ENCODE measurements at places on chromosomes 5 and 9.

GRCh38 chr5:31084871-31085270 lies 108.6 kb upstream of the CDH6 start:
- no peak for DNase-seq

DNA sequence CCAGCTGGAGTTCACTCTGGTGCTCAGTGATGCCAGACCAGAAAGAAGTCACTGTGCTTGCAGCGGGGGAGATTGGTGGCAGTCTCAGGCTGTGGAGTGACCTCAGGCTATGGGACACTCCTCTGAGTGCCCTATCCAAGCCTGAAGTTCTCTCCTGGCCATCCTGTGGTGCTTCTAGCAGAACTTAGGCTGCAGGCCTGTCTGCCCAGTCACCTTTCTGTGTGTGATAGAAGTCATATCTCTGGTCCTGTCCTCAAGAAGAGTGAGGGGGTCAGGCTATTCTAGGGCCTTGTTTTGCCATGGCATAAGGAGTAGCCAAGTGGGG lies 9.3 kb downstream of the PDLIM4 start:
- DNase-seq = no peak

- no peak for DNase-seq
Observed at GRCh38 chr9:123715258-123715657, 214.7 kb downstream of the DENND1A start.

DNA sequence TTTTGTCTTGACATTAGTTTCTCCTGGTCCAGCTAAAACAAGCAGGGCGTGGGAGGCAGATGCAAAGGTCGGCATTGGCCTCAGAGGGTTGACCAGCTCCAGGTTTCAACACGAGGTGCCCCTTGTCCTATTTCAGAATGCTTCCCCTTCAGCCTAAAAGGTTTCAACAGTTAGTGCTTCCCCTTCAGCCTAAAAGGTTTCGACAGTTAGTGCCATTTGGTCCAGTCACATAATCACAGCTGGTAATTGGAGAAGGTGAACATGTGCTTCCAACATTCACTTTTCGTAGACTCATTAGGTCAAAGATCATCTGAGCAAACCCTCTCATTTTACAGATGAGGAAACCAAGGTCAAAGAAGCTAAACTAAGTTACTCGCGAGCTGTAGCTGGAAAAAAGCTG lies 270.3 kb upstream of the MAP3K1 start:
- DNase-seq = no peak

DNA sequence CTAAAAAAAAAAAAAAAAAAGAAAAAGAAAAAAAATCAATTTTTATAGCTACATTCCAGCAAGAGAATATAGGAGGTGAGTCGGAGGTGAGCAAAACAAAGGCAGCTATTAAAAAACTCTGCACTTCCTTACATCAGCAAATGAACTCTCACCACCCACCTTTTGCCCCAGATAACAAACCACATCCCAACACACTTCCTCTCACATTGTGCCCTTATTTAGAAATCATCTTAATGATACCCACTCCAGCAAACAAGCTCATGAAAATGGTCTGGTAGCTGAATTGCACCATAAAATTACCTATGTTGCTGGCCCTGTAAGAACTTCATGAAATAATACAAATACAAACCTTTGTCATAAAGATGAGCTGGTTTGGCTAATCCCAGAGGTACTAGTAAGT lies 82.9 kb downstream of the CEMIP2 start:
- no peak for DNase-seq

DNA sequence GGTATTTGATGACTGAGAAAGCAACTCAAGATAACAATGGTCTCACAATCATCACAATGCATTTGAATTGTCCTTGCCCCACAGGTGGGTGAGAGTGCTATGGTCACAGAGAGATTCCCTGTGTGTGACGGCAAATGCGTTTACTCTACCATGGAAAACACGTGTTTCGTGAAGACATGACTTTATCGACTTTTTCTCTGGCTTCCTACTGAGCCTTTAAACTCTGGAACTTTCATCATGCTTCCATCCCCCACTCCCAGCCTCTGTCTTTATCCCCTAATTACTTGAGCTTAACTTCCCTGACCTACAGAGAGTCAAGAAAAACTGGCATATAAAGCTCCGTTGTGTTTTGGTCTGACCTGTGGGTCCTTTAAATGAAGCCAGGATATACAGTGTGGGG lies 414.1 kb upstream of the CLINT1 start:
- peak; percentile 14 for DNase-seq

- no peak for DNase-seq
Observed at GRCh38 chr5:90613918-90614504, 55.4 kb downstream of the ADGRV1 start.

GRCh38 chr5:118883362-118883761 lies 105.0 kb downstream of the DTWD2 start:
- DNase-seq = no peak

DNA sequence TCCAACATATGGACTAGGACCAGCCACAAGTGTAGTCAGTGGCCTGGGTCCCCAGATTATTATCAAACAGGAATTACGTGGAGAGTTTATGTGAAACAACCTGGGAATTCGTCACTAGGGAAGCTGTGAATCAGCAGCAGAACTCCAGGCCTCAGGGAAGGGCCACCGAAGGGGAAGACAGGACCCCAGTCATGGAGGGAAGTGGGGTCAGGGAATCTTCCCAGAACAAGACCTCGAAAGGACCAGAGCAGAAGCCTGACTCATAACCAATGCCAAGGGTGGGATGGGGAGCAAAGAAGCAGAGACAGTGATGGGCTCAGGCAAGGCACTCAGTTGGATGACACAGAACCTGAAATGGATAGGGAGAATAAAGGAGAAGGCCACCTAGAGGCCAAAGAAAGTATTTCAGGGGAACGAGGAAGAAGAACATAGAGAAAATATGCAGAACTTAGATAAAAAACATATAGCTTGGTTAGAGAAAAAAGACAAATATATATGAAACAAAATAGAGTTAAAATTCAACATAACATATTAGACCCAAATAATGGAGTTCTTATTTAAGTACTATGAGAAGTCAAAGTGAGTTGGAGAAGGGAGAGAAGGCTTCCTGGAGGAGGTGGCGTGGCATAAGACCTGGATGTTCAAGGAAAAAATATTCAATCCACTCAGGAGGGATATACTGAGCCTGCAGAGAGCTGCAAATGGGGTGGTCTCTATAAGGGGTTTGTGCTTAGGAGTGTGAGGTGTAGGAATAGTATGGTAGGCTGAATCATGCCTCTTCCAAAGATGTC lies 66.7 kb upstream of the CAST start:
- peak; percentile 13 for DNase-seq

- no peak for DNase-seq
Observed at GRCh38 chr9:98897745-98898144, 46.0 kb upstream of the COL15A1 start.

DNA sequence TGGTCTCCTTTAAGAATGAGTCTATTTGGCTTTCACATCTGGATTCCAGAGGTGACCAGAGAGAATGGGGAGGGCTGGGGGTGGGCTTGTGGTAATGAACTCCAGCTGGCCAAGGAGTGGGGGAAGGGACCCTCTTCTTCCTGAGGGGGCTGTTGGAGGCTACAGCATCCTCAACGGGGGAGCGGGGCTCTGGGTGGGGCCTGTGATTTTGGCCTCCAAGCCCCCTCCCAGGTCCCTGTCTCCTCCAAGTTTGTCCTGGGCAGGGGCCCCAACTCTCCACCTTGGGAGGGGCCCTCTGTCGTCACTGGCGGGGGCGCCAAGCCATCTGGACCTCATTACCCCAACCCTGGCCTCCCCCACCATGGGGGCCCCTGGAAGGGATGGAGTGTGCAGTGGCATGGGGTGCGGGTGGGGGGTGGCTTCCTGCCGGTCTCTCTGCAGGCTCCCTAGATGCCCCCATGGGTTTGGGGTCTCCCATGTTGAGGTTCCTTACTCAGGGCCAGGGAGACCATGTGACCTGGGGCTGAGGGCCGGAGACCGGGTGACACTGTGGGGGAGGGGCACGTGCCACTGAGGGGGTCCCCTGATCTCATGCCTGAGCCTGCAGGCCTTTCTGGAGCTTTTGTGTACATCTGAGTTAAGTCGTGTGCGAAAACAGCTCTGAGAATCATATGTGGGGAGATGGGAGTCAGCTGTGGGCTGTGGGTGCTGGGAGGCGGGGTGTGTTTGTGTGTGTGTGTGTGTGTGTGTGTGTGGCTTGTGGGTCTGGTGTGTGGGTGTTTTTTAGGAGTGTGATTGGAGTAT lies 32.4 kb downstream of the GOLGA2 start:
- DNase-seq = no peak

GRCh38 chr5:93454896-93455295 lies 126.1 kb downstream of the NR2F1-AS1 start:
- no peak for DNase-seq

GRCh38 chr5:96347502-96348292 lies 85.4 kb downstream of the PCSK1 start:
- DNase-seq = no peak

GRCh38 chr9:115794921-115795475 lies 358.6 kb upstream of the PAPPA start:
- no peak for DNase-seq

GRCh38 chr5:117072439-117072838 lies 497.8 kb upstream of the SEMA6A start:
- peak; percentile 17 for DNase-seq

DNA sequence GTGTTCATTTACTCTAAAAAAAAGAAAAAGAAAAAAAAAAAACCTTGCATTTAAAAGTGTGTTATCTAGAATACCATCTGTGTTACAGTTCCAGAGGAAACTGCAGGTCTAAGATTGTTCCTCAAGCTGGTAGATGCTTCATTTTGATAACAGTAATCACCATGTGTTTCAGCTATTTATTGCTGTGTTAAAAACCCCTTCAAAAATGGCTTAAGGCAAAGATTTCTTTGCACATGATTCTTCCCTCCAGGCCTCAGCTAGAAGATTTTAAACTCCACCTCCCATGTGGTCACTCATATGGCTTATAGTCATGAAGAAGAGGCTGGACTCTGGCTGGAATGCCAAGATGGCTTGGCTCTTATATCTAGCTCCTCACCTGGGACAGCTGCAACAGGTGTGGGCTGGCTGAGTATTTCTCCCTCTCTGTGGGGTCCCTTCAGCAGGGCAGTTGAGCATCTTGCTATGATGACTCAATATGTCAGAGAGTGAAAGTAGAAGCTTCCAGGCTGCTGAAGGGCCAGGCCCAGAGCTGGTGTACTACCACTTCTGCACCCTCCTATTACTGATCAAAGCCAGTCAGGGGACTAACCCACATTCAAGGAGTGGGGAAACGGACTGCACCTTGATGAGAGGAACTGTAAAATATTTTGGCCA lies 920.4 kb upstream of the DMAC1 start:
- DNase-seq = no peak

- DNase-seq = no peak
Observed at GRCh38 chr9:98846879-98847278, 39.4 kb downstream of the GALNT12 start.

GRCh38 chr9:110999379-110999778 lies 38.9 kb downstream of the LPAR1 start:
- no peak for DNase-seq

DNA sequence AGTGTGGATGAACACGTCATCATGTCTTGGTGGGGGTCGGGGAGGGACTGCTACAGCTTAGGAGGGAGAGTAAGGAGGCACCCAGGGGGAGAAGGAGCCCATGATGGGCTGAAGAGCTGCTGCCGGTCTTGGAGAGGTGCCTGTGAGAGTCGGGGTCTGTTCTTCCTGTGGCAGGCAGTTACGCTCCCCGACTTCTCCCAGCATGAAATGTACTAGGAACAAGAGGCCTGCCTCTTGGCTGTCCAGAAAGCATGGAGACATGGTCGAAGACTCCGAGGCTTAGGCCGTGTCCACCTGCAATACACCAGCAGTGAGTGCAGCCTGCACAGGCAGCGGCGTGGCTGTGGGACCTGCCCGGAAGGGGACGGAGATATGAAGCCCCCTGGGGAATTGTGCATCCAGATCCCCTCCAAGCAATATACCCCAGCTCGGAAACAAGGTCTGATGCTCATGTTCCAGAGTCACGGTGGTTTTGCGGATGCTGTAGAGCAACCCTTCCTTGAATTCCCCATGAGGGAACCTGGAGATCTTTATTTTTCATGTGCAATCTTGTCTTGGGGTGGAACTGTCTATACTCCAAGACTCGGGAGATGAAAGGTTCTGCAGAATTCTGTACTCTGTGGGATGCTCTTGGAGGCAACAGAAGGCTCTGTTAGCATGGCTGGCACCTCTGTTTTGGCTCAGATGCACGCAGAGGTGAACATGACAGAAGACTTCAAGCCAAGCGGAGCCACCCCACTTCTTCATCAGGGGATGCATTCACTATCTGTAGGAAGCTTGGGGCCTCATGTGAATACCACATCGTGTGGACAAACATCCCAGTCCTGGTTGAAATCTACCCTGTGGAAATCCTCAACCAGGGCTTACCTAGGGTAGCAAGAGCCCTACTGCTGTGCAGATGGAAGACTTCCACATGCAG lies 374.9 kb upstream of the IRX4 start:
- no peak for DNase-seq

DNA sequence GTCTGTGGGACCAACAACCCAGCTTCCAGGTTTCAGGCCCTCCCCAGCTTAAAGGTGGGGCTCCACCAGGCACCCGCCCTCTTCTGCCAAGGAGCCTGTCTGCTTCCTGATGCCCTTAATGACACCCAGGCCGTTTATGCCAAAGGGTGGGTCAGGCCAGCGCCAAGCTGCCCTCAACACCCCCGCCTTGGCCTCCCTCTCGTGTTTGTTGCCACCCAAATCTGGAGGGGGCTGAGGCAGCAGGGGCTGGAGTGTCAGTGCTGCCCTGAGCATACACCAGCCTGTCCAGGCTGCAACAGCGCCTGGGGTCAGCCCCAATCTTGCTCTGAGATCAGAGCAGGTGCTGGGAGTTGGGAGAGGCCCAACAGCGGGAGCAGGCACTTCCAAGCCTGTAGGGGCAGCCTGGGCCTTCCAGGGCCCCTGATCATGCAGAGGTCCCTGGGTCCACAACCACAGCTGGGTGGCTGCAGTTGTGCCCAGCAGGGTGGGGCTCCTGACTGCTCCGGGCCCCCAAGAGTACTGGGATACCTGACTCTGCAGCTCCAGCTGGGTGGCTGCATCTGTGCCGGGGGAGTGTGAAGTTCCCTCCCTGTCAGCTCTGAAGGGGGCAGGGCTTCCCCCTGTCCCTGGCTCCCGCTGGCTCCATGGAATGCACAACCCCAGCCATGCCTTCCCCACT lies 34.5 kb upstream of the TYRP1 start:
- no peak for DNase-seq

GRCh38 chr9:38359297-38359653 lies 33.2 kb upstream of the ALDH1B1 start:
- no peak for DNase-seq

All from WTC11 (cell line).